ENCODE measurements at places on chromosomes 2 and 18. TPM values are rescaled to one million over a fixed set of nuclear protein-coding genes. Genes with fewer than 3 reads are reported as not detected.

The IL36G gene
- total RNA-seq = not detected

The ZC3H6 gene
- total RNA-seq = 8.4 TPM

The TIMM21 gene
- total RNA-seq = 39.7 TPM

The CDCA7 gene
- total RNA-seq = 7.5 TPM

The HMSD gene
- total RNA-seq = 0.12 TPM

The ONECUT2 gene
- 0.71 TPM for total RNA-seq

The CDH20 gene
- not detected for total RNA-seq

The DUSP2 gene
- 0.05 TPM for total RNA-seq

The CLEC4F gene
- total RNA-seq = not detected

The DNAJC5G gene
- not detected for total RNA-seq

Data from A172 (cell line).